T1000 (cell line): ENCODE measurements at places on chromosomes 2 and 18.

GRCh38 chr18:45690975-45691815 lies 32.8 kb upstream of the SLC14A1 start:
- DNase-seq = peak; percentile 52

- no peak for DNase-seq
These were observed 119.5 kb upstream of the LMAN1 start for GRCh38 chr18:59478591-59478990.

GRCh38 chr2:159797543-159798375 lies at the start of gene CD302:
Gene CD302 (minus strand): TSS chr2:159798208. CDS start chr2:159798198, 10 bp downstream.
- DNase-seq = peak; percentile 29

GRCh38 chr18:77141401-77142118 lies 9.0 kb upstream of the MBP start:
- no peak for DNase-seq

- DNase-seq = no peak
These were observed 7.8 kb upstream of the NPAS2 start for GRCh38 chr2:100812116-100812515.

GRCh38 chr2:69947325-69947931 lies 14.0 kb downstream of the ASPRV1 start:
- DNase-seq = no peak

- DNase-seq = no peak
These were observed 1618.6 kb upstream of the CELF4 start for GRCh38 chr18:39184176-39184575.

DNA sequence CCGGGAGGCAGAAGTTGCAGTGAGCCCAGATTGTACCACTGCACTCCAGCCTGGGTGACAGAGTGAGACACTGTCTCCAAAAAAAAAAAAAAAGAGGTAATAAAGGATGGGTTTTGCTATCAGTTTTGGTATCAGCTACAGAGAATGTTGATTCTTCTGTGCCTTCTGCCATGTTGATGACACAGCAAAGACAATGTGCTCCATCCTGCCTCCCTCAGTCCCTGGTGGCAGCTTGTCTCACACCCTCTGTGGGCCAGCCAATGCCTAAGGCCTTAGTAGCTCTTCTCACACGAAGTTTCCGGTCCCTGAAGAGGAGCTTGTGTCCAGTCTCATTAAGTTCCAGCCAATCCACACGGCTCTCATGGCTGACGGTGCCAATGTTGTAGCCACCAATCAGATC lies 17.6 kb downstream of the IFT172 start:
- DNase-seq = no peak

DNA sequence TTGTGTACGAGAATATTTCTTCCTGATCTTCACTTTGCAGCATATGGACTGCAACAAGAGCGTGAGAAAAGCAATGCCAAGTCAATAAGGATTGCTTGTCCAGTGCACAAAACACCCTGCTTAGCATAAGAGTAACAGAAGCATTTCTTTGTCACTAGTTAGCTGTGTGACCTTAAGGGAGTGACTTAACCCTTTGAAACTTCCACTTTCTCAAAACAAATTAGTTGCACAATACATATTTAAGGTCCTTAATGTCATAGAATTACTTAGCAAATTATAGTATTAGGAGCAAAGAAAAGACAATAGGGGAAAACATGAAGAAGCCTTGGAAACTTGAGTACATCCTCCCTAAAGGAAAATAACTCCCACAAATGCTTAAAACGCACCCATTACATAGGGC lies 230.1 kb downstream of the RNF152 start:
- no peak for DNase-seq
